Activated T-helper 9 cell treated with anti-CD3 and anti-CD28 coated beads, Interleukin-2, amount 50 U/mL, for 16 hours (primary cell): ENCODE measurements at places on chromosomes 6 and 20.
A peak's percentile ranks its signal among the peaks of the same experiment; 100 is the strongest.

DNA sequence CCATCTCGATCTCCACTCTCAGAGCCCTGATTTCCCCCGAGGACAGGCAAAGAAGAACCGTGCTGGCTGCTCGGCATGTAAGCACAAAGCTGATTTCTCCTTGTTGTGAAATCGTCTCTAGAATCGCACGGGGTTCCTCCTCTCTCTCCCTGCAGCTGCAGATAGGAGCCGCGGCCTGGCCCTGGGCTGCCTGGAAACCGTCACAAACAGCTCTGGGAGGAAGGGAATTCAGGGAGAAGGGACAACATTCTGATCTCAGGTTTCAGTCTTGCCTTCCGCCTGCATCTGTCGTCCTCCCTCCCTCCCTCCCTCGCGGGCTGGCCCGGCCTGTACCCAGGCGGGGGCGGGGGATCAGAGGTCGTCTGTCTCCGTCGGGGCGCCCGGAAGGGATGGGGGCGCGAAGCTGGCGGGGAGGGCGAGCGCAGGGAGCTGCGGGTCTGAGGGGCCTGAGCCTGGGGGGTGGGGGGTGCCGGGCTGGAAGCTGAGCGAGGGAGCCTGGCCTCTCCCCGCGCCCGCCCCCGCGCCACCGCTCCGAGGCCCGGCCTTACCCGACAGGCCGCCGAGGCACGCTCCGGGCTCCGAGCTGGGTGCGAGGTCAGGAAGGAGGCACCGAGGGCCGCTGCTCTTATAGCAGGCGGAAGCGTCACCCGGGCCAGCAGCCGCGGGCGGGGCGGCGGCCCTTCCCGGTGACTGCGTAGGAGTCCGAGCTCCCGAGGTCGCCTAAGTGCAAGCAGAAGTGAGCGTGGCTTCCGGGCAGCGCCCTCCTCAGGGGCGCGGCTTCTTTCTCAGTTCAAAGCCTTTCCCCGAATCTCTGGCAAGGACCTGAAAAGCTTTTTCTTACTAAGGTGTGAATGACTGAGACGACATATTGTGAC, at the start of gene SERPINB1:
SERPINB1 (minus strand) TSS at position 600 of the 875 bp plus-strand sequence. CDS start 1,277 bp downstream, outside the sequence.
- peak; percentile 67 for DNase-seq

DNA sequence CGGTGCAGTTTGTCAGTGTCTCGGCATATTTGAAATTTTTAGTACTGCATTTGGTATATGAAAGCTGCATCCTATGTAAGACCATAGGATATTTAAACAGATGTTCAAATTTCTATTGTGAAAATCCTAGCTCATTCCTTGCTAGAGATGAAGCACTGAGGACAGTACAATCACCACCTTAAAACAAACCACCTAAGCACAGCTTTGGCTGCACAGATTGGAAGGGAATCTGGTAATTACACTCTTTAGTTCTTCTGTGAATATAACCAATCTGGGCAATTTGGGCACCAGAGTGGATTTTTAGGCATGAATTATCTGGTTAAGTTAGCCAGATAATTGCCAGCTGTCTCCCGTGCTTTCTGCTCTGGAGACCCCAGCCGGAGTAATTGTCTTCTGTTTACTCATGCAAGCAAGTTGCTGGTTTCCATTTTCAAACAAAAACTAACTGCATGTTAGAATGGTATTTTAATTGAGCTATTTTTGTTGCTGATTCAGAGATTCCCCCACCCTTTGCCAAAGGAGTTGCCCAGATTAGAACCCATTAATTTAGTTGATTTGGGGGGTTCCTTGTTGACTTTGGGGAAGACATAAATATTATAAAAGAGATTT, 36.9 kb downstream of the E2F3 start:
- no peak for DNase-seq

DNA sequence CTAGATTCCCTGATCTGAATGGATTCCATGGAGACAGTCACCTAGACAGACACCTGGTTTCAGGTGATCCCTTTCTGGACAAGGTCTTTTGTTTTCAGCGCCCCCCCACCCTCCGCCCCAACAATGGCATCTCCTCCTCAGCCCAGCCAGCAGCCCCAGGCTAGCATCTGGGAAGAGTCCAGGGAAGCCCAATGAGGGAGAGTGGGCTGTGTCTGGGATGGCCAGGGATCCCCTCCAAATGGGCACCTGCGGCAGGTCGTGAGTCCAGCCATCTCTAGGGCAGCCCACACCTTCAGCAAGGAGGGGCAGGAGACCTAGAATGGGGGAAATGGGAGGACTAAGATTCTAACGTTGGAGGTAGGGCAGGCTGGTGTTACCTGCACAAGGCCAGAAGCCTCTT, 1.2 kb upstream of the SLC24A3 start:
- DNase-seq: no peak

DNA sequence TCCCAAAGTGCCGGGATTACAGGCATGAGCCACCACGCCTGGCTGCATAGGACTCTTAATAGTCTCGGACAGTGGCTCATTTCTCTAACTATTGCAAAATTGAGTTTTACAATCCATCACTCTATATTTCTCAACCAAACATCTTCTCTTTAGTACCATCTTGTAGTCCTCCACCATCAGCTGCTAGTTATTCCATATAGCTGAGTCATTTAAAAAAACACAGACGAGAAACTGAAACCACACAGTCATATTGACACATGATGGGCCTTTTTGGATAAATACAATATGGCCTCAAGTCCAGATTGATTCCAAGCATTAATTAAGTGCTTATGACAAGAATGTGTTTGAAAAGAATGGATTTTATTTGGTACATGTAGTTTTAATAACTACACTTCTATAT, 599.1 kb downstream of the MEI4 start:
- DNase-seq: no peak

DNA sequence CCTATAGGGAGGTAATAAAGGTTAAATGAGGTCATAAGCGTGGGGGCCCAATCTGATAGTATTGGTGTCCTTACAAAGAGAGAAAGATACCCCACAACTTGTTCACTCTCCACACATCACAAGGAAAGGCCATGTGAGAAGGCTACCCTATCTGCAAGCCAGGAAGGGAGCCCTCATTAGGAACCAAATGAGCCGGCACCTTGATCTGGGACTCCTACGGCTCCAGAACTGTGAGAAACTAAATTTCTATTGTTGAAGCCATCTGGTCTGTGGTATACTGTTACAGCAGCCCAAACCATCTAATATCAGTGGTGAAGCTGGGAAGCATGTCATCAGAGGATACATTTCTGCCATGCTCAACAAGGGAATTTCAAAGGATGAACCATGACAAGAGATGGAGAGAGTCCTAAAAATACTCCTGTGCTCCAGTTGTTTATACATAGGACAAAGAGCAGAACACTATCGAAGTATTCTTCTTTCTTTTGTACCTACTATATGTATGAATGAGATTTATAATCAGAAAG, 10.4 kb downstream of the COX7A2 start:
- no peak for DNase-seq
